CD4-positive, alpha-beta memory T cell (primary cell): ENCODE measurements at places on chromosomes 2 and 18. TPM values are rescaled to one million over a fixed set of nuclear protein-coding genes. Genes with fewer than 3 reads are reported as not detected.

Gene PLGLB2
- 3.3 TPM for total RNA-seq

Gene DNAH7
- not detected for total RNA-seq

Gene ANKRD29
- not detected for total RNA-seq

Gene TP53I3
- 0.20 TPM for total RNA-seq

Gene TLX2
- 0.52 TPM for total RNA-seq

Gene UGT1A6
- not detected for total RNA-seq

Gene TUBB8B
- not detected for total RNA-seq

Gene ADRA2B
- total RNA-seq = not detected

Gene CNDP1
- not detected for total RNA-seq

Gene ST8SIA3
- total RNA-seq = not detected

Gene FOXI3
- not detected for total RNA-seq

Gene ANKRD30BL
- not detected for total RNA-seq

Gene CFC1
- not detected for total RNA-seq

Gene RBM45
- 23.3 TPM for total RNA-seq

GRCh38 chr18:73768043-73768442 is 379.6 kb downstream of the FBXO15 start:
- DNase-seq = no peak

GRCh38 chr2:190714958-190715357 is 66.1 kb downstream of the NAB1 start:
- DNase-seq = no peak

GRCh38 chr18:11807233-11807632 is 44.0 kb upstream of the CHMP1B start:
- DNase-seq = no peak

- DNase-seq = no peak
Measured at GRCh38 chr2:25190536-25190935, 22.2 kb upstream of the POMC start.

GRCh38 chr2:156430980-156431358 is 5.2 kb upstream of the GPD2 start:
- no peak for DNase-seq

DNA sequence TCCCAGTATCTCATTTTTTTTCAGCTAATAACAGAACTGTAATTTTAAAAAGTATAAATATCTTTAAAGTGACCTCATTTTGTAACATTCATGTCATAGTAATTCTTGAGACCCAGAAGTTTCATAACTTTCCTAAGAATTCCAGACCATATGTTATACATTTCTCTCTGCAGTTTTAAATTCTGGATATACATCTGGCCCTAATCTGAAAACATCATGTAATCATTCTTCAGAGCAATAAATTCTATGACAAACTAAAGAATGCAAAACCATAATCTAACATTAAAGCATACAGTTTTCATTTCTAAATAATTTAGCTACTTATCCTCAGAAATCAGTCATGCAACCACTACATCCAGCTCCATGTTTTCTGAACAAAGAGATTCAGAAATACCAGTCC is 198.3 kb upstream of the SLC35G4 start:
- DNase-seq = no peak

GRCh38 chr2:111194835-111195621 is 74.3 kb downstream of the BCL2L11 start:
- DNase-seq = no peak

GRCh38 chr18:62485684-62486083 is 37.1 kb upstream of the ZCCHC2 start:
- no peak for DNase-seq

DNA sequence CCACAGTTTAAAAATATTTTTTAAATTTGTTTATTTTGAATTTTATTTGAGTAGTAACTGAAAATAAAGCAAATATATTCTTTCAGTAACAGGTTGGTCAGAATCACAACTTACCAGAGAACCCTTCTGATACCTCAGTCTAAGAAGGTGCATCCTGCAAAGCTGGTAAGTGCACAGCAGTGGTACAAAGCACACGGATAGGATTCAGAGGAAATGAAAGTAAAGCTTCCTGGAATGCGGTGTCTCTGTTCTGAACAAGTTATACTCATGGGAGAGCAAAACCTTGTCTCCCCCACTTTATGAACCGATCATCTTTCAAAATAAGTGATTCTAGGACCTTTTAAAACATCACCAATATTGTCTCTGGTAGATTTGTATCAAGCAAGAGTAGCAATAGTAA is 398.3 kb downstream of the TMX3 start:
- no peak for DNase-seq

- DNase-seq = no peak
Measured at GRCh38 chr18:79250301-79250981, 145.3 kb upstream of the NFATC1 start.

DNA sequence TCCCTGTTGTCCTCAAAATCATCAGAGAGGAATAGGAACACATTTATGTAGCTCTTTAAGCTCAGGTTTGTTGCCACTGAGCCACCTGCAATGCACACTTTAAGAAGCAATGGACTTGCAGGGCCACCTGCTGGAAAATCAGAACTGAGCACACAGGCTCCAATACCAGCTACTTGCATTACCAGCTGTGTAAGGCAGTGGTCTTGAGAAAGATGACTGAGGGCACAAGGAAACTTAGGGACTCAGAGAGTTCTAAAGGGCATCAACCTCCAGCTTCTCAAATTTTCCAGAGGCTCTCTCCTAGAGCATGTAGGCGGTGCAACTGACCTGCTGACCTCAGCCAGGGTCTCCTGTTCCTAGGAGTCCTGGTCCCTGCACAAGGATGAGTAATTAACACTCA is 2.5 kb upstream of the CNDP2 start:
- peak; percentile 80 for DNase-seq

GRCh38 chr2:224933431-224933830 is 108.8 kb downstream of the DOCK10 start:
- no peak for DNase-seq

GRCh38 chr18:48754993-48755473 is 195.7 kb downstream of the SMAD7 start:
- no peak for DNase-seq

GRCh38 chr2:214839464-214839863 is 30.0 kb upstream of the BARD1 start:
- no peak for DNase-seq

DNA sequence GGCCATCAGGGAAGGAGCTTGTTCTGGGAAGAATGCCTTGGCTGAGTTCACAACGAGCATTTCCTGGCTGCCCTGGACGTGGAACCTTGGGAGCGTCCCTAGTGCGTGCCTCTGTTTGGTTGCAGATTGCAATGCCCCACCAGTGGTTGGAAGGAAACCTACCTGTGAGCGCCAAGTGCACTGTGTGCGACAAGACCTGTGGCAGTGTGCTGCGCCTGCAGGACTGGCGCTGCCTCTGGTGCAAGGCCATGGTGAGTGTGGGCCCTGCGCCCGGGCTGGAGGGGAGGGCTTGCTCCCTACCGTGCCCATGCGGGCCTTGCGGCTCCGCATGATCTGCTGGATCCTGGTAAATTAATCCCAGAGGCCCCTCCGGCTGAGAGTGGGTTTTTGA is 81.9 kb downstream of the DGKD start:
- no peak for DNase-seq

DNA sequence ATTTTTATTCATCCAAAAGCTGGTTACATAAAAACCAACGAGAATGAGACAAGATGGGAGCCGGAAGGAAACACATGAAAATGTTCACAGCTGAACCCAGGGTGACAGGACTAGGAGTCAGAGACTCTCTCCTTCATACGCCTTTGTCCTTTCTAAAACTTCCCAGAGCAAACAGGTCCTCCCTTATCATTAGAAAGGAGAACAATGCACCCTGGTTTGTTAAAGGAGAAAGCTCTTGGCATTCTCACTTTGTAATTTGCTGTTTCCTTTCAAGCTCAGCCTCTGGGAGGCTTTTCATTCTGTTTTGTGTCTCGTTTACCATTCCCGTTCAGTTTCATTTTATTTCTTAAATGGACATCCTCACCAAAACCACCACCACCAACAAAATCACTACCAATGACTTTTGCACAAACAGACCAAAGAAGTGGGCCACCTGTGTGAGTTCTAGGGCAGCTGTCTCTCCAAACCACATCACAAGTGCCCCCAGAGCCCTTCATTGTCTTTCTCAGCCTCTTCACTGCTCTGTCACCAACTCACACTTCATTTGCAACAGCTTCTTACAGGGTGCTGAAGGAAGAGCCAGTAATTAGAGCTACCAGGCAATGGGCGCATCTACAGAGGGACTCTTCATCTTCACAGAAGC is 105.3 kb downstream of the HDAC4 start:
- peak; percentile 42 for DNase-seq

DNA sequence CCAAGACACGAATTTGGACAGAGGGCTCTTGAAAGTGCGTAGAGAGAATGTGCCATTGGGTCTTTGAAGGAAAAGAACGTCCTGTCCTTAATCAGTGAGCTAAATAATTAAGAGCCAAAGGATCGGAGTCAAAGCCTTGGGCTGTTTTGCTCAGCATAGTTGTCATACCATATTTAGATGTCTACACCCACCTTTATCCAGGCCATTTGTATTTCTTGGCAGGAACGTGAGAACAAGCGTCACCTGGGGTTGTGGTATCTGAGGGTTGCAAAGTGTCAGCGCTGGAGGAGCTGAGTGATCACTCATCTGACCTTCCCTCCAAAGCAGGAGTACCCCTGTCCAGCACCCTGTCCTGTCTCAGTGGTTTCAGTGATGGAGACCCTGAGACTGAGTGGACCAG is 4.5 kb downstream of the LPIN1 start:
- DNase-seq = no peak

DNA sequence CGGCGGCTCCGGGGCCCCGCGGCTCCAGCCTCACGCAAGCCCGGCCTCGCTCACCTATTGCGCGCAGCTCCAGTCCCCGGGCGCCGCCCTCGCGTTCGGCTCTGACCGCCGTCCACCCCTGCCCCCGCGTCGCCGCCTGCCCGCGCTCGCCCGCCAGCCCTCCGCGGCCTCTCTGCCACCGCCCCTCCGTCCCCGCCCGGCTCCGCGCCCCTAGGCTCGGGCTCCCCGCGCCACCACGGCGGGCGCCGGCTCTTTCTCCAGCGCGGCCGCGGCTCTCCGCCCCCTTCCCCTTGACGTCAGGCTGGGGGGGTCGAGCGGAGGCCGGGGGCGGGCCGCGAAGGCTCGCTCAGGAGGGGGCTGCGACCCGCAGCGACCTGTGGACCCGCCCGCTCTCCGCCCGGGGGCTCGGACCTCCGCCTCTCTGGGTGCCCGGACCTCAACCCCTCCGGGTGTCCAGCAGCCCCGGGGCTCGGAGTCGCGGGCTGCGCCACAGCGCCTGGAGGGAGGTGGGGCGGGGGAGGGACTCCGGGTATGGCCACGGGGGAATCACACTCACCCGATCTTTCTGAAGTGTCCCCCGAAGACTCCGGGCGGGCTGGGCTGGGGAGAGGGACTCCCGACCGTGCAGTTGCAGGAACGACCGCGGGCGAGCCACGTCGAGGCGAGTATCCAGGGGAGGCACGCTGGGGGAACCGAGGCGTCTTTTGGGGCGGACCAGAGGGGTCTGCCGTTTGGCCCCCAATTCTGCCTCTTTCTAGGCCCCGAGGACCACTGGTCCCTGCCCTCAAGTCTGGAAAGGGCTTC is at the start of gene SEMA4C:
SEMA4C (minus strand) TSS at position 259 of the 804 bp plus-strand sequence. CDS start 2,194 bp downstream, outside the sequence.
- peak; percentile 69 for DNase-seq

DNA sequence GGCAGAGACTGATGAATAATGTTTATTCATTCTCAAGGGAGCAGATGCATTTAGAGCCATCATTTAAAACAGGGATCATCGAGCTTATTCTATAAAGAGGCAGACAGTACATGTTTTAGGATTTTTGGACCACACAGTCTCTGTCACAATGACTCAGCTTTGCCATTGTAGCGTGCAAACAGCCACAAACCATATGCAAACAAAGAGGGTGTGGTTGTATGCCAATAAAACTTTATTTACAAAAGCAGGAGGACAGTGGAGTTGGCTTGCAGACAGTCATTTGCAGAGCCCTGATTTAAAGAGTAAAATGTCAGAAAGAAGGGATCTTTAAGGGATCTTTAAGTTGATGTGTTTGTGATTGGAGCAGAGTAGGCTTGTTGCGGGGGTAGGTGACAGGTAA is 51.5 kb downstream of the SMIM21 start:
- DNase-seq = no peak

GRCh38 chr2:9800975-9801726 is 42.1 kb upstream of the TAF1B start:
- peak; percentile 69 for DNase-seq

- DNase-seq = no peak
Measured at GRCh38 chr2:177721087-177721486, 328.5 kb downstream of the AGPS start.

- DNase-seq = no peak
Measured at GRCh38 chr2:230077851-230078547, 9.3 kb upstream of the SLC16A14 start.

GRCh38 chr2:181106229-181106628 is 125.8 kb downstream of the UBE2E3 start:
- no peak for DNase-seq

DNA sequence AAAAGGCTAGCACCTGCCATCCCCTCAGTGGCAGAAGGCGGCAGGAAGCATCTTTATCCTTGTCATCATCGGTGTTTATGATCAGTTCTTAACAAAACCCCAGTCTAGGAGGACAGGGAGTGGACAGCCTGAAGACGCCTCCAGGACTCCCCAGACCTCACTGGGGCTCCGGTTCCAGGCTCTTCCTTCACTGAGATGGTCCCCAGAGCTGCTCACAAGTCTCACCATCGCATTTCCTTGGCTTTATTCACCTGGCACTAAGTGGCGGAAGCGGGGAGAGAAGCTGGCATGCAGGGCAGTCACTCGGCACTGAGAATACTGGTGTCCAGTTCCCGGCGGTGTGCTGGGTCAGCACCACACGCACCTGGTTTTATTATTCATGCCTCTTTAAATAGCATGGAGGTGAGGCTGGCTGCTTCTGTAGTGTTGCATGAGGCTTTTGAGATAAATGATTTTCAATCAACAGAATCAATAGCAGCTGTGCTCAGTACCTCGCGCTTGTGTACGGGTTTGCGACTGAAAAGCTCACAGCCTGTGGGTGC is 68.7 kb downstream of the CABLES1 start:
- DNase-seq = no peak

DNA sequence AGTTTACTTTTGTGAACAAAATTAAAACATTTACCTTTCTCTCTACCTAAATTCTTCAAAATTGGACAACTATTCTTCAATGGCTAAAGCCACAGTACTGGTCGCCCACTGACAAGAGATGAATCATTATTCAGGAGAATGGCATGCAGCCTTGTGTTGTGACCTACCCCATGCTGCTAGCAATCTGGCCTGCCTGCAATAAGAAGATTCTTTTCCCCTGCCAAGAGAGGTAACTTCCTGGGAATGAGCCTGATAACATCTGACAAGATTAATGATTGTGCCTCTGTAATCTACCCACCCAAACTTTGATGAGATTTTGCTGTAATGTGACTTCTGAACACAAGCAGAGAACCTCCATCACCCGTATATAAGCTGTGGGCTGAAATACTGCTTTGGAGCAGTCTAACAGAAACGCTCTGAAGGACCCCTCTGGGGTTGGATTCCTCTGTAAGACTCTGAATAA is 47.0 kb upstream of the ST3GAL5 start:
- no peak for DNase-seq

DNA sequence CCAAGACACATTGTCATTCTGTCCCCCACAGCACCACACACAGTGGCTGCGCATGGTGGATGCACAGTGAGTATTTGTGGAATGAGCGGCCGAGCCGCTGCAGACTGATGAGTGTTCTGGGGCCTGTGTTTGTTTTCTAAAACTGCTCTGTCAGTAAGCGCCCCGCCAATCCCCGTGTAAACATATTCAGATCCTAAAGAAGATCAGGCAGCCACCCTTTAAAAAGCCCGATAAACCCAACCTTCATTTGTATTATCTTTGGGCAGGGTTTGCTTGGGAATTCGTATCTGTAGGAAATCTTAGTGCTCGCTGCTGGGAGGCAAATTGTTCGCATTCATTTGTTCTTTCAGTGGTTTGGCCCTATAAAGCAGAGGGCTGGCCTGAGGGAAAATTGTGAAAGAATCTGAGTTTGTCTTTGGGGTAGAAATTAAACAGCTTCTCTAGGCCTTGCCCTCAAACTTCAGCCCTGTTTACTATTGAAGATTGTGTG is 68.6 kb downstream of the TGOLN2 start:
- DNase-seq = no peak
